ENCODE measurements at places on chromosomes 16 and 17. TPM values are rescaled to one million over a fixed set of nuclear protein-coding genes. Genes with fewer than 3 reads are reported as not detected.

GRCh38 chr17:49110509-49110908 is 22.1 kb upstream of the B4GALNT2 start:
- no peak for DNase-seq

DNA sequence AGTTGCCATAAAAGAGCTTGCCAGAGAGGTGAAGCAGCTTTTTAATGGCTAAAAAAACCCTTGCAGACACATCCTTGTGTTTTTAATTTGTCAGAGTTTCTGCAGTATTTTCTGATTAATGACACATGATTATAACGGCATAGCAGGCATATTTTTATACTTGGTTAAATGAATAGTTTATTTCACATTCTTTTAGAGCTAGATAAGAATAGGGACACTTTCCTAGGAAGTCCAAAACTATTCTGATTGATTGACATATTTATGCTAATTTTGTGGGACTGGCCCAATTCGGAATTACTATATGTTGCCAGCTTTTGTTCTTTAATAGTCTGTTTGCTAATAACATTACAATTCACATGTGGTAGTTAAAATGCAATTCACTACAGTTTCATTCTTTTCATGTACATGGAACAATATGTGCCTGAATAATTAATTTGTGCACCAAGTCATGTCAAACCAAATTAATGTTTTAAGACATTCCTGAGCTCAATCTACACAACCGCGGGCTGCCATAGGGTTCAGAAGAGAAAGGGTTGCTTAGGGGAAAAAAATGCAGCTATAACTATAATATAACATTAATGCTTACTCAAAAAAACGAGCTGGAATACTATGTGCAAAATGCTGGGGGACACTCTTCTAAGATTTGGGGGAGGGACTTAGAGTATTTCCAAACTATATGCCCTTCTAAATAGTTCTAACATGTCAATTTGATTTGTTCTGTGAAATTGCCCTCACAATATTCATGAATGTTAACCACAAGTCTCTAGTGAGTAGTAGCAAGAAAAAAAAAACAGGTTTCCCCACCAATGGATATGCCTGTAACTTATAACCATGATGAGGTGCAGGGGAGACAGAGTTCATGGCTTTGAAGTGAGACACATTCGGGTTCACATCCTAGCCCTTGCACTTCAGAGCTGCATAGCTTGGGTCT is 305.4 kb downstream of the CEP112 start:
- DNase-seq, result no peak

DNA sequence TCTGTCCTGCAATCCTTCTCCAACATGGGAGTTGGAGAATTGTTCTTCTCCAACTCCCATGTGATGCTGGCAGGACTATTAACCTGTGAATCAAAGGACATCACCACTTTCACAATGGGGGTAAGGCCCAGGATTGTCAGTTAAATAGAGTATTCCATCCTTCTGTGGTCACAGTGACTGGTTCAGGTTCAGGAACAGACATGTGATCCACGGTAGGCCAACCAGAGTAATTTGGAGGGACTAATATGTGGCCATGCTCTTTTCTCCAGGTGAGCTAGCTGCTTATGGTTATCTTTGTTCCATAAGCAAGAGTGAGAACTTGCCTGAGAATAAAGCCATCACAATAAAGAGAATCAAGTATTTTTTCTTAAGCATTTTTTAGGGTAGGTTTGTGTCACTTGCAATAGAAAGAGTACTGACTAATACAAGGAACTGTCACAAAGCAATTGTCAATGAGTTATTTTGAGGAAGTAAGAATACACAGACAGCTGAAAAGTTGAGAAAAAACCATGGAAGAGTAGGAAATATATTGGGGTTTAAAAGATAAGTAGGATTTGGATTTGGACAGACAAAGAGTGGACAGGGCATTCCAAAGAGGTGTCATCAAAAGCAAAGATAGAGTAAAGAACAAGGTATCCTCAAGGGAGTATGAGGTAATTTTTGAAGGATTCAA is 63.4 kb downstream of the BRIP1 start:
- no peak for DNase-seq

KRT28 gene
- total RNA-seq, result not detected

ENPP7 gene
- not detected for total RNA-seq

MLST8 gene
- total RNA-seq, result 63.7 TPM
